ENCODE measurements at places on chromosomes 5 and 9.
A peak's percentile ranks its signal among the peaks of the same experiment; 100 is the strongest.

DNA sequence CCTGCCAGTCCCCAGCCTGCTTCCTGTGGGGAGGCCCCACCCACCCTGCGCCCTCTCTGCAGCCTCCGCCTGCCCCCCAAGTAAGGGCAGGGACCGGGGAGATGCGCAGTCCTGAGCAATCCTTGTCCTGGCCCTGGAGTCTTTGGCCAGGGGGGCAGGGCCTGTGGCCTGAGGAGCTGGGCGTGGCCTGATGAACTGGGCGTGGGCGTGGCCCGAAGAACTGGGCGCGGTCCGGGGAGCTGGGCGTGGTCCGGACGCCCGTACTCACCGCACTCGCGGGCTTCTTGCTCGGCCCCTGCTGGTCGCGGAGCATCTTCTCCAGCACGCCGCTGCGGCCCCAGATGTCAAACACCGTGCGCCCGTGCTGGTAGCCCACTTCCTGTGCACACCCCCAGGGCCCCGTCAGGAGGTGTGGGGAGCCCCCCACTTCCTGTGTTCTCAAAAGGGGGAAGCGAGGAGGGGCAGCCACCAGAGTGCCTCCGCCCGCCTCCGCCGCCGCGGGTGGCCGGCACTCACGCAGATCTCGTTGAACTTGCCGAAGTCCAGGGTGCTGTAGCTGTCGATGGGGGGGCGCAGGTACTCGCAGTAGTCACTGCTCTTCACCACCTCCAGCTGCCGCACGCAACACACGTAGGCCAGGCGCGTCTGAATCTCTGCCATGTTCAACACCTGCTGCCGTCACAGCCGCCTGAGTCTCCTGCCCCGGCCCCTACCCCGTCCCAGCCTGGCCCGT, 2.7 kb upstream of the NSMF start:
- peak; percentile 53 for DNase-seq

GRCh38 chr5:2797160-2797559, 45.7 kb upstream of the IRX2 start:
- DNase-seq: no peak

DNA sequence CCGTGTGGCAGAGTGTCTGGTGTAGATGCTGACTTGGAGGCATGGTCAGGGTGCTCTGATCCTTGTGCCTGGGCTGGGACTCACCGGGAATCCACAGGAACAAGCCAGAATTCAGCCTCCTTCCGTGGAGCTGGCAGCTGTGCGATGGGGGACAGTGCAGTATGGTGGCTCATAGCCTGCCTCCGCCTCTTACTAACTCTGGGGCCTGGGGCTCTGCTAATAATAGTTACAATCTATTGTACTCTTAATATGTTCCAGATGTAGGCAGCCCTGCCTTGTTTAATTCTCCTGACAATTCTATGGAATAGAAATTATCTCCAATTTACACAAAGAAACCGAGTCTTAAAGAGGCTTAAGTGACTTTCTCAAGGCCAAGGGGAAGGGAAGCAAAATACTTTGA, 77.6 kb downstream of the PCDH1 start:
- no peak for DNase-seq

DNA sequence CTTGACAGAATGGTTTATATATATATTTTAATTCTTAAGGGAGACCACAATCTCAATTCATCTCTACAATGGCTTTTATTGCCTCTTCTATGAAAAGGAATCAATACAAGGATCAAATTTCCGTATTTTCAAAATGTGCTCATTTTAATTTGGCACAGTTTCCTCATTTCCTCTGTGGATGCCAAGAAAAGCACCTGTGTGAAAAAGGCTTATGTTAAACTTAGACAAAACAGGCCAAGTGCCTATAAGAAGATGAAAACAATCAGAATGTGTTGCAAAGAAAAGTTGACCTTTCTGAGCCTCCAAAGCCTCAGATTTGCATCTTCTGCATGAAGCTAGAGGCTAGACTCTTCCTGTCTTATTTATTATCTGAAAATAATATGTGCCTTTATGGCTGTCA, 173.7 kb upstream of the SLC12A2 start:
- no peak for DNase-seq

- no peak for DNase-seq
Measured at GRCh38 chr5:136236479-136237083, 43.6 kb upstream of the SMIM32 start.

DNA sequence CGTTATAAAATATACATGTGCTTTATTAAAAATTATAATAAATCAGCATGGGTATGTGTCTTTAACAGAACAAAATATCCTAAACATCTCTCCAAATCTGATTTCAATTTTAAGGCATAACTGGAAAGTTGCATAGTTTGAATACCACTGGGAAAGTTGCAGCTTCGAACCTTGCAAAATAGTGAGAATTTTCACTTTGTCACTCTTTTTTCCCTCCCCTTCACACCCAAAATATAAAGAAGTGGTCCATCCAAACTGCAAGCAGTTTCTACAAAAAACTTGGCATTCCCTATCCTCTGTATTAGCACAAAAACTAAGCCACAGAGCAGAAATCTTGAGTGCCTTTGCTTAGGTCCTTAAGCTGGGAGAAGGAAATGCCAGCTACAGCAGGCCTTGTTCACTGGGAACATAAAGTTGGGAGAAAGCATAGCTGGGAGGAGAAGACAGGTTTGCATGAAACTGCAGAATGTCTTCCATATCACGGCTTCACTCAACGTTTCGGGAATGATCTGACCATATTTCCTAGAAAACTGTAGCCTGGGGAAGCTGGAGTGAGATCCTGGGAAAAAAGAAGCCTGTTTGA, 400.3 kb downstream of the EBF1 start:
- no peak for DNase-seq

DNA sequence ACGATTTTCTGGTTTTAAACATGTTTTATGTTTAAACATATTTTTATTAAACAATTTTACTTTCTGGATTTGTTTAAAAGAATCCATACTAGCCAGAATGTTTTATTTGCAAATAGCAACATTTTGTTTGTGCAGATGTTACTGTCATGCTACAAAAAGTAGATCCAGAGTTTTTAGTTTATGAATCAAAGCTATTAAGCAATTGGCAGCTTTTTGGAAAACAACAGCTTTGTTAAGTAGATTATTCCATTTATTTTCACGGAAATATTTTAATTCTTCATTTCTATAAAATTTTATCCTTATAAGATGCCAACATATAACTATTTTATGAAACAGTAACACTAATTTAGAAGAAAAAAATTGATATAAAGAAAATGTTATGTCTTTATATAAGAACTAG, 60.9 kb downstream of the DROSHA start:
- no peak for DNase-seq

DNA sequence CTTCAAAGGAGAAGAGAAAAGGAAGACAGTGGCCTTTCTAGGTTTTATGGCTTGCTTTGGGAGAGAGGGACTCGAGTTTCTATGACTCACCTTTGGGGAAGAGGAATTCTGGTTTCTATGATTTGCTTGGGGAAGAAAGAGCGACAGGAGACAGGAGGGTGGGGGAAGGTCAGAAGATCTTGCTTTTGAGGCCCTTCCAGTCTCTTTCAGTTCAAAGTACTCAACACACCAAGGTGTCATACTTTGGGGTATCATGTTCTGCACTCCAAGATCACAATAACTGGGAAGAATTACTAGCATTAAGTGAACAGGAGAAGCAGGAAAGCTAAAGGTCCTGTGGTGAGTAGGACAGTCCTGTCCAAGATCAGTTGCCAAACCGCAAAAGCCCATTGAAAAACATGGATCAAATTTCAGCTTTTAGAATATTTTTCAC, 324.5 kb downstream of the ARHGEF28 start:
- no peak for DNase-seq

GRCh38 chr5:123207081-123207537, 118.1 kb downstream of the PRDM6 start:
- DNase-seq: no peak

- no peak for DNase-seq
Measured at GRCh38 chr5:74949976-74950375, 83.8 kb upstream of the FAM169A start.

DNA sequence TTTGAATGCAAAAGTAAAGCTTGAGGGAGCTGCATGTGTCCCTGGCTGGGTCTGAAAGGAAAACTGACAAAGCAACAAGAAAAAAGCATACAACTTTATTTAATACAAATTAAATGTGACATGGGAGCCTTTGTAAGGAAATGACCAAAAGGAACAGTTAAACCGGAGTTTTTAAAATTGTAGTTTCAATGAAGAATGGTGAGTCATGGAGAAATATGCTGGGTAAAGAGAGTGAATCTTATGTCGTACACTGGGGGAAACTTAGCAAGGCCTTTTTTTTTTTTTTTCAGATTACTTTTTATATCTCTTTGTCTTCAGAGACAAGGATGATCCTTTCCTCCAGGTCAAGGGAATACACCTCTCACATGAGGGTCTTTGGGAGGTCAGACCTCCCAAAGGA, 50.1 kb upstream of the FBXL17 start:
- no peak for DNase-seq

DNA sequence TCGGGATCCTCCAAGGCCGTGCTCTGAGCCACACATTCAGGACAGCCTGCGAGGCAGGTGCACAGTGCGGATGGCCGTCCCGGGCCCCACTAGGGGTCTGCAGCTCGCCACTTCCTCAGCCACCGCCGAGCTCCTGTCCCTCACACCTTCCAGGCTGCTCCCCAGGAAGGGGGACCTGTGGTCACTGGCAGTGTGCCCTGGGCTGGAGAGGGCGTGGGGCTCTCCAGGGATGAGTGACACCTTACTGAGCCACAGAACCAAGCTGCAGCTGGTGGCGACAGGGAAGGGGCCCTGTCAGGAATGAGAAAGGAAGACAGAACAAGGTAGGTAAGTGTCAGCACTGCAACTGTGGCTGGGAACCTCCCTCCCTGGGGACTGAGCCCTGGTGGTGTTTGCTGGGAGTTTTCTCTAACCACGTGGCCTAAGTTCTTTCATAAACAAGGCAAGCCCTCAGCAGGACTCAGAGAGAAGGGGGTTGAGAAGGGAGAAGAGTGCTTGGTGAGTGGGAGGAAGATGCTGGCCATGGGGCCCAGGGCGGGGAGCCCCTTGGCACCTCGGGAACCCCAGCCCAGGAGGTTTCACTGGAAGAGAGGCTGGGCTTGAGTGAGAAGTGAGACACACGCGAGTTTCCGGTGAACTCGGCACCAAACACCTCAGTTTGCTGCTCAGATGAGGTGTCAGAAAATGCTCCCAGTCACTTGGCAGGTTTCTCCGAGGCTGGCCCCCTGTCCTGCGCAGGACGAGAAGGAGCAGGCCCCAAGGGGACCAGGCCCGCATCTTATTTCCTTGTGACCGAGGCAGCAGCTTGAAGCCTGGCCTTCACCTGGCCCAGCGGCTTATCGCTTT, 5.2 kb downstream of the IL13 start:
- no peak for DNase-seq

DNA sequence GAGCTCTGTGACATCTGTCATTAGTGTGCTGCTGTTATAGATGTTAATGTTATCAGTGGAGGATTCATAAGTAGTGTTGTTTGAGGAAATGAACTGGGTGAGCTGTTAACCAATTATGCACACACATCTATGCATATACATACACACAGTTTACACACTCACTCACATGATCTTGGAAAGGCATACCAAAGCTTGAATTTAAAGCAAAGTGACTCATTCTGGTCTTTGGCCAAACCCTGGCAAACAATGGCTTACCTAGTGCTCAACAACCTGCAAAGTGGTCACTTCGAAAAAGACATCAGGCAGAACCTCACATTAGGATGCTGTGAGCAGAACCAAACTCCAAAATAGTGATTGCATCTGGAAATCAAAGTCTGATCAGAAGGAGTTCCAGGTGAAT, 1037.3 kb upstream of the CDH6 start:
- DNase-seq: no peak

DNA sequence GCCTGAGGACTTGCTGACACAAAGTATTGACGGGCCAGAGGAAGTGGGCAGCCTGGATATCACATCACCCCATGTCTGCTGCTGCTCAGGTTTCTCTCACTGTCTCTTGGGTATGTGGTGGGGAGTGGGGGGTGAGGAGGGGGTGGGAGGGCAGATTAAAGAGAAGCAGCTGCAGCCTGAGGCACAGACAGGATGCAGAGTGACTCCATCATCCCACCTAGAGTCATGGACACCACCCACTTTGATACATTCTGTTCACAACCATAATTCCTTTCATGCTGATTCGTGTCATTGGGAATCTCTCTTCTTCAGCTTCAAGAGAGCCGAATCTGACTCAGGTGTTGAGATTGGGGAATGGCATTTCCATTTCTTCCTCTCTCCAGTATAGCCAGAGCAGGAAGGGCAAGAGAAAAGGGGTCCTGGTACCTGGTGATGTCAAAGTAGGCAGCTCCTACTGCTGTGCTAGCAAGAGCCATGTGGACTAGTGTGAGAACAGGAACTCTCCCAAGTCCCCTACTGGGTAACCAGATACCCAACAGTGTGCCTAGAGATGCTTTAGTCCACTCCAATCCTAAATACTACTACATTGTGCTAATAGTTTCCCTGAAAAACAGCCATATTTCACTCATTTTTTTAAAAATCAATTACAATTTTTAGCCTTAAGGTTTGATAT, 22.4 kb downstream of the GRAMD2B start:
- no peak for DNase-seq

DNA sequence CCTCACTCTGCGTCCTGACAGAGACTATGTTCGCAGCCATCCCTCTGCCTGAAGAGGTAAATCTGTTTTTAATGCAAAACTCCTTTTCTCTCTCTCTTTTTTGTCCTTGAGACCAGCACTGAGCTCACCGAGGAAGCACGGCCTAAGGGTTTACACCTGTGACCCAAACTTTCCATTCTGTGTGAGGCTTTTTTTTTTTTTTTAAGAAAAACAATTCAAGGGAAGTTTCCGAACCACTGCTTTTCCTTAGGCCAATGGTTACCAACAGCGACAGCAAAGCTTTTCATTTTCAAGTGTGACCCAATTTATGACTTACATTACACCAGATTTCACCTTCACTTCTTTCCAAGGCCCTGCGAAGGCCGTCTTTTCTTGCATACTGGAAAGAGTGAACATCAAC, 205.9 kb downstream of the EFNA5 start:
- DNase-seq: no peak

DNA sequence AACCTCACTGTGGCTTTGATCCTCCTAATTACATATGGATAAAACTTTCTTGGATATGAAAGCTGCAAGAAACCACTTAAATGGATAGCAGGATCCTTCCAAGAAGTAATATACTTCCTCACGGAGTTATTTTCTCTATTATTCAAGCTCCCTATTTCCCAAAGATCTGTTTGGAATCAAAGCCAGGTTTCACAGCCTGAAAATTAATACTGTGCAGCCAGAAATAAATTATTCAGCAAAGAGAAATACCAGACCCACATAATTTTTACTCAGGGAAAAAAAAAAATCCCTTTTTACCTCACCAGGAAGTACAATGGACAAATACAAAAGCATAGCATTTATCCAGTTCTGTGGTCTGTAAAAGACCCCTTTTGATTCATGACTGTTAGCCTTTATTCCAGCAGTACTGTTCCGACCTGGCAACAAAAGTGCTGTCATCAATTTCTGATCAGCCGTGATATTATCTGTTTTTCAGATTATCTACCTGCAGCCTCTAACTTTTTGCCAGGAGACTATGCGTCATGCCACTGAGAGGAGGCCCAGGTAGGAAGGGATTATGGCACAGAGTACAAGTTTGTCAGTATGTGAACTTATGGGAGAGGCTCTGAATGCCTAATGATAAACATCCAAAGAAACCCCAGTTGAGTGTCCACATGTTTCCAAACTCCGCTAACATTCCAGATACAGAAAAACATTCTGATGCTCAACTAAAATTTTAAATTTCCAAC, 57.0 kb downstream of the FBN2 start:
- DNase-seq: no peak

GRCh38 chr9:93192721-93193387, 8.9 kb downstream of the WNK2 start:
- no peak for DNase-seq

Data from stimulated activated CD8-positive, alpha-beta memory T cell treated with anti-CD3 and anti-CD28 coated beads, Interleukin-4, amount 100 ng/mL, for 4 hours (primary cell).